Putamen (tissue), 1 donor: ENCODE measurements at places on chromosomes 6 and 20.

- no peak for DNase-seq
These were observed 8.7 kb downstream of the MTHFD1L start for GRCh38 chr6:150874179-150874578.

DNA sequence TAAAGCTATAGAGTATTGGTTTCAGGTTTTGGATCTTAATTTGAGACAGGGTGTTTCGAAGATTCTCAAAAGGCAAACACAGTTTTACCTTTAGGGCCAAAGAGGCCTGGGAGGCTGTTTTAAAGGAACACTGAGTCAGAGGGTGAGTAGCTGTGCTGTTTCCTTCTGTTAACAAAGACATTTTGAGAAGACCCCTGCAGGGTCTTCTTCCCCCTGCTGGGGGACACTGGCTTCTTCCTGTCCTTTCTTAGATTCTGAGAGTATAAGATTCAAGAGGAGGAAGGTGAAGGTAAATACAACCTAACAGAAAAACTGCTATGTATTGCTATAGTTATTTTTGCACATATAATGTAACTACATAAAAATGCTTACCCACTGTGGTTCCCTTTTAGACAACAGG, 19.0 kb downstream of the HS3ST5 start:
- DNase-seq: no peak

GRCh38 chr6:123009059-123009458, 13.0 kb downstream of the CLVS2 start:
- no peak for DNase-seq

DNA sequence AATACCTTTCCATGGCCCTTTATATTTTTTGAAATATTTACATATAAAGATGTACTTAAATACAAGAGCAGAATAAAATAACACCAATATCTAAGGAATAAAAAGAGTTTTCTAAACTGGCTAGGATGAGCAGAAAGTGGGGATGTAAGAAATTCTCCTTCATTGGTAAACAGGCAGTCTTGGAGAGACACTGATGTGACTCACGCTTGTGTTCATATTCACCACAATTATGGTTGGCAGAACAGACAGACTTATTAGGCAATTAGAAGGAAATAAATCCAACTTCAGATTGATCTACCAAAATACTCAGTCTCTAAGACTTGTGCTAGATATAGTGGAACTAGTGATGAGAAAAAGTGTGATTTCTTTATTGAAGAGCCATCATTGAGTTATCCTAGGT, 463.7 kb downstream of the CDC5L start:
- DNase-seq: no peak

DNA sequence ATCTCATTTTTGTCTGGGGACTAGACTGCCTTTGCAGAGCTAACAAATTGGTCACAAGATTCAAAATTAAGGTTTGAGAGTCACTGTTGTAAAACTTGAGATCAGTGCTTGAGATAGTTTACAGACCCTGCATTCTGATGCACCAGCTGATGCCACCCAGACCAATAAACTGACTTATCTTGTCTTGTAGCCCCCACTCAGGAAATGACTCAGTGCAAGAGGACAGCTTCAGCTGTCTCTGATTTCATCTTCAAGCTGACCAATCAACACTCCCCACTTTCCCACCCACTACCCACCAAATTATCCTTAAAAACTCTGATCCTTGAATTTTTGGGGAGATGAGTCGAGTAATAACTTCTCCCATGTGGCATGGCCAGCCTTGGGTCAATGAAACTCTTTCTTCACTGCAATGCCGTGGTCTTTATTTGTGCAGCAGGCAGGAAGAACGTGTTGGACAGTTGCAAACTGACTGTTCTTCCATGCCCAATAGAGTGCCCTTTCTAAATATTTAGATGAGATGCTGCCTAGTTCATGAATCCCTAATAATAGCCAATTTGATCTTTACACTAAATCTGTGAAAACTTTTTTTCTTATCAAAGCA, 48.3 kb upstream of the PROKR2 start:
- no peak for DNase-seq

- no peak for DNase-seq
These were observed 225.6 kb upstream of the JARID2 start for GRCh38 chr6:15020119-15020770.

DNA sequence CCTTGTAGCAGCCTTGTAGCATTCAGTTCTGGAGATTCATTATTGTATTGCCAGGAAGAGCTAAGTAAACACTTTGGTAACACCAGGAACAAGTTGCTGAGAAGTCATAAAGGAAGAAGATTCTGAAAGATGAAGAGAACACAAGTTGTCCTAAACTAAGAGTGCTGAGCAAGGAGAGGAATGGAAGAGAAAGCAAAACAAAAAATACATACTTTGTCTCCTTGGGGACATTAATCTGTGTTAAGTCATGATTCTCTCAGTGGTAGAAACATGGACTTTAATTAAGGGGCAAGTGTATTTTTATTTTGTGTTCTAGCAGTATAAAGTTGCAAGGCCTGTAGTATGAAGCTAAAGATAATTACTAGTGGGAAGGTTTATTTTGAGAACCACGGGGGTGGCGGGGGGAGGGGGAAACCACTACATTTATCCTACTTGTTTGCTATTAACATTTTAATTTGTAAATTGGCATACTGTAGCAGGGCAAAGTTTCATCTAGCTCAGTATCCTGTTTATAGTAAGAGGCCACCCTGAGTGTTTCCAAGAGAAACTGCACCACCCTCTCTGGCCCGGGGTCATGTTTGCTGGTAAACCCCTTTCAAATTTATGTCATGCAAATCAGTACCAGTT, 463.0 kb downstream of the CDKAL1 start:
- DNase-seq: no peak

DNA sequence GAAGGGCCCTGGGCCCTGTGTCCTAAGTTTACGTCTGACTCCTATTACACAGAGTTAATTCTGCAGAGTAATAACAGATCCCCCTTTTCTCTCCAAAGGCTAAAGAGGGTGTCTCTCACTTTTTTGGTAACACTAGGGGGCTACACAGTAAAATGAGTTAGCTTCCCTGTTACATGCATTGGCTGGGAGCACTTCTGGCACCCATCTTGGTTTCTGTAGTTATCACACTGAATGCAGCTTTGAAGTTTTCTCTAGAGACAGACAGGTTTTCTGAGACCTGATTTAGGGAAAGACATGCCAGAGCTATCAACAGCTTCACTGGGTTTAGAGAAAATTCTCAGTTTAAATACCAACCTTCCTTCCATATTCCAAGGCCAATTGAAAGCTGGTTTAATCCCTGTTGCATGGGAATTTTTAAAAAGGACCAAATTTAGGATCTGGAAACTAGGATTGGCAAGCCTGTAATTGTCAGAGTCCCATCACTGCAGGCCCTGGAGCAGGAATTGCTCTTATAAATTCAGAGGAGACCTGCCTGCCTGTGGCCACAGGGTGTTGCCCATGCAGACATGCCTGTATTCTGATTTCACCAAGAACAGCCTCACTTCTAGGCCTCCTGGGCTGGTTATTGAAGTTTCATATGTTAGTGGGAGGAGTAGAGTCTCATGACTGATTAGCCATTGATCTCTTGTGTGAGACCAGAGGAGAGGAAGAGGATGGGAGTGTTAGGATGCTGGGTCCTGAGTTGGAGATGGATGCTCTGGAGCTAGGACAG, 29.4 kb downstream of the RNF8 start:
- no peak for DNase-seq

GRCh38 chr6:83976037-83976755, 57.4 kb upstream of the MRAP2 start:
- DNase-seq: no peak

DNA sequence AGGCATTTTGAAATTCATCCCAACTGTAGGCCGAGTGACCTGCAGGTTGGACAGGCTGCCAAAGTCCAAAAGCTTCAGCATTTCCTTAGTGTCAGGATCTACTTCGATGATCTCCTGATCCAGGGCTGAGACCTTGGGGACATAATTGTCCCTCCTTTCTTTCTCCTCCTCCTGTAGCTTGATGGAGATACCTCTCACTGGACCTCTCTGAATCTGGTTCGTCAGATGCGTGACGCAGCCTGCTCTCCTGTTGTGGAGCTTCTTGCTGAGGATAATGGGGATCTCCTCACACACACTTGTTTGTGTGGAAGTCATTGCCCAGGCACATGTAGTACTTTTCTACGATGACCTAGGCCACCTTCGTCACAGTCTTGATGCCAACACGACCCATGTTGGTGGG, 1.5 kb upstream of the MAS1L start:
- no peak for DNase-seq

DNA sequence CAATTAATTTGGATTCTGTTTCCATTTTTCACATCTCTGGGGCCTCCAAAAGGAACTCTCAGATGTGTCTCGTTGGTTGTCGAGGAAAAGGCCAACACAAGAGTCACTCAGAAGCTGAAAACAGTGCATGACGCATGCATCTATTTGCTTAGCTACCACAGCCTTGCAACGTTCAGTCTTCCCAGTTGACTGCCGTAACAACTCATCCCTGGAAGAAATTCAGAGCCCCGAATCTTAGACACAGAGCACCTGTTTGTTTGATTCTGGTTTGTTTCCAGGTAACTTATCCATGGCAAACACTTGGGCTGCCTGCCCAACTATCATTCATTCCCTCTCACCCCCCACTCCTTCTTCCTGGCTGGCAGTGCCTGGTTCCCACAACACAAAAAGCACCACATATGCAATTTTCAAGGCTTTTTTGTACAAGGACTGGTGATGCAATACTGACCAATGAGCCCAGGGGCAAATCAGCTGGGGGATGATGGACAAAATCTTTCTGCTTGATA, 60.5 kb downstream of the ZMYND8 start:
- DNase-seq: peak; percentile 26

DNA sequence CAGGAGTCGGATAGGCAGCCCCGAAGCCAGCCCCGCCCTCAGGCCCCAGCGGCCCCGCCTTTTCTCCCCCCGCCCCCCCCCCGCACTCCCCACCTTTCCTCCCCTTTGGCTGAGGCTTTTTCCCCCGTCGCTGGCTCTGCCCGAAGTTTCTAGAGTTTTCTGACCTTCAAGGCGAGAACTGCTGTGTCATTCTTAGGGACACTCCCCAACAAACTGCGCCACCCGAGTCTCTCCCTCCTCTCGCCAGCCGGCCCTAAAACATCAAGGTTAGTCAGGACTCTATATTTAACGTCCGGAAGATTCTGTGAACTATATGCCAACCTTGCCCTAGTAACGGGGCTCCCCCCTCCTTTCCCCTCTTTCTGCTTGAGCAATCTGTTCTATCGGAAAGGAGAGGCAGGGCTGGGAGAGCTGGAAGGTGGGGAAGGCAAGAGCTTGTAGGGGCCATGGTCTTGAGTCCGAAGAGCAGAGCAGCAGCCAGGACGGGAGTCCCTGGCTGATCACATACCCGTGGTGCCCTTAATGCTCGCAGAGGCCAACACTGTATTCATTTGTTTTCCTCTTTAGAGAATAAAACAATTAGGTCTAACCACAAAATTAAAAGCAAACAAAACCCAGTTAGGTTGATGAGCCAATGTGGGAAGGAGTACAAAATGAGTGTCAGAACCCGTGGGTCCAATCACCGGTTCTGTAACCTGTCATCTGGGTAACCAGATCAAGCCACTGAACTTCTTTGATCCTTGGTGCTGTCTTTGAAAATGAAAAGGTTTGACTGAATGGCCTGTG, 5.3 kb upstream of the HSPA1B start:
- peak; percentile 82 for DNase-seq
